ENCODE measurements at places on chromosomes 13 and 19. TPM values are rescaled to one million over a fixed set of nuclear protein-coding genes. Genes with fewer than 3 reads are reported as not detected.

- DNase-seq: no peak
Measured at GRCh38 chr19:6056801-6057650, 53.3 kb downstream of the RFX2 start.

- no peak for DNase-seq
Measured at GRCh38 chr19:2602391-2603181, 99.9 kb downstream of the GNG7 start.

DNA sequence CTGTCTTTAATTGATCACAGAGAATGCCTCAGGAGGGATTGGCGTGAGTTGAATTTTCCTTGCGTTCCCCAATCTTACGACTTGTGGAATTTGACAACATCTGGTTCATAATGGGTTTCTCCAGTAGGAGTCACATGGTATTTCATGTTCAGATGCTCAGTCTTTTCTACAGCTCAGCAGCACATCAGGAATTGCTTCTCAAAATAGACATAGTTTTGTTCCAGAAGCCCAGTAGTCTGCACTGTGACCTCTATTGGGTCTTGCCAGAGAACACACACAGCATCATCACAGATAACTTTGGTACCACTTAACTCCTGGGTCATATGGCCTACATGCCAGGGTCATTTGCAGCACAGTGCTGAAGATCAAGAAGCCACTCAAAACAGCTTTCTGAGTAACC lies 282.5 kb upstream of the HTR2A start:
- no peak for DNase-seq

- no peak for DNase-seq
Measured at GRCh38 chr19:39507715-39508364, 7.1 kb upstream of the SELENOV start.

- no peak for DNase-seq
Measured at GRCh38 chr13:20441056-20441455, 84.6 kb downstream of the CRYL1 start.

Gene CD70
- 4.0 TPM for polyA plus RNA-seq

Gene RAB3D
- polyA plus RNA-seq: 3.7 TPM

Gene LINGO3
- 9.2 TPM for polyA plus RNA-seq

Gene FFAR3
- polyA plus RNA-seq: not detected

Data from CD8-positive, alpha-beta memory T cell (primary cell).